Muscle of back (tissue), 13 donors: ENCODE measurements at places on chromosomes 2 and 18.

DNA sequence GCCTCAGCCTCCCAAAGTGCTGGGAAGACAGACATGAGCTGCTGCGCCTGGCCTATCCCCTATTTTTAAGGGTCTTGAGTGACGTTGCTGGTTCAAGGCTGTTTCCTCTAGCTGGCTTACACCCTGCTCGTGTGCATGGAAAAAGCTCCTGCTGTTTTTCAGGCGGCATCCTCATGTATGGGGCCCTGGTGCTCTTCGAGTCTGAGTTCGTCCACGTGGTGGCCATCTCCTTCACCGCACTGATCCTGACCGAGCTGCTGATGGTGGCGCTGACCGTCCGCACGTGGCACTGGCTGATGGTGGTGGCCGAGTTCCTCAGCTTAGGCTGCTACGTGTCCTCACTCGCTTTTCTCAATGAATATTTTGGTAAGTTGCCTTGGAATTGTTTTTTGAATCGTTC lies 22.0 kb upstream of the NFATC1 start:
- no peak for DNase-seq

DNA sequence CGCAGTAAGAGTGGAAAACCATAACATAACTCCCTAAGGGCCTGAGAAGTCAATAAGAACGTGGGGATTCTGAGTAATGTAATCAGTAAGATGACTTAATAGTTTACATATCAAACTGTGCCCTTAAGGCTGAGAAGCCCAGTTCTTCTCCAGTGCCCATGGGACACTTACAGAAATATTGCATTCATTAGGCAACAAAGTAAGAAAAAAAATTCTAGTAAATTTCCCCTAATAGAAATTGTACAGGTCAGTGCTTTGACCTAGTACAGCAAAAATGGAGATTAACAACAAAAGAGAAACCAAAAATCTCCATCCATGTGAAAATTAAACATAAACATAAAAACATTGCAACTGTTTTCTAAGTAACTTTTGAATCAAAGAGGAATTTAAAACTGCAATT lies 139.8 kb upstream of the HS6ST1 start:
- DNase-seq, result no peak

DNA sequence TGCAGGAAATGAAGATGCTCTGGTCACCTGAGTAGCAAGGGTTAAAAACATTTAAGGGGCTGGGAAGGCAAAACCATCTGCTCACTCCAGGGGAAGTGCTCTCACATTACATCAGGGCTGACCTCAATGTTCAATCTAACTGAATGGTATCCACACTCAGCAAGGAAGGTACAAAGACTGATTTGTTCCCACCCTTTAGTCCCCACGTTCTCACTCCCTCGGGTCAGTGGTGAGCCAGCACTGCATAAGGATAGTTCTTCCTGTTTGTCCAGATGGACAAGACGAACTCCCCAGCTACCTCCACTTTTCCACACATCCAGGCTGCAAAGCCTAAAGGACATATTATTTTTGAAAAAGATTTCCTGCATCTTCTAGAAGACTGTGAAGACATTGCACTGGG lies 126.6 kb upstream of the SLC14A2 start:
- no peak for DNase-seq

GRCh38 chr2:127776122-127776780 lies 34.7 kb downstream of the WDR33 start:
- DNase-seq, result no peak

- DNase-seq, result no peak
Measured at GRCh38 chr2:76445880-76446279, 735.2 kb upstream of the GCFC2 start.

GRCh38 chr18:26992926-26993325 lies 127.4 kb upstream of the AQP4 start:
- DNase-seq, result no peak

- DNase-seq, result no peak
Measured at GRCh38 chr2:182509-183122, 81.2 kb downstream of the SH3YL1 start.

GRCh38 chr2:173590276-173590861 lies 235.7 kb downstream of the CDCA7 start:
- peak; percentile 73 for DNase-seq

- DNase-seq, result no peak
Measured at GRCh38 chr2:219059375-219059724, 1.4 kb downstream of the IHH start.

DNA sequence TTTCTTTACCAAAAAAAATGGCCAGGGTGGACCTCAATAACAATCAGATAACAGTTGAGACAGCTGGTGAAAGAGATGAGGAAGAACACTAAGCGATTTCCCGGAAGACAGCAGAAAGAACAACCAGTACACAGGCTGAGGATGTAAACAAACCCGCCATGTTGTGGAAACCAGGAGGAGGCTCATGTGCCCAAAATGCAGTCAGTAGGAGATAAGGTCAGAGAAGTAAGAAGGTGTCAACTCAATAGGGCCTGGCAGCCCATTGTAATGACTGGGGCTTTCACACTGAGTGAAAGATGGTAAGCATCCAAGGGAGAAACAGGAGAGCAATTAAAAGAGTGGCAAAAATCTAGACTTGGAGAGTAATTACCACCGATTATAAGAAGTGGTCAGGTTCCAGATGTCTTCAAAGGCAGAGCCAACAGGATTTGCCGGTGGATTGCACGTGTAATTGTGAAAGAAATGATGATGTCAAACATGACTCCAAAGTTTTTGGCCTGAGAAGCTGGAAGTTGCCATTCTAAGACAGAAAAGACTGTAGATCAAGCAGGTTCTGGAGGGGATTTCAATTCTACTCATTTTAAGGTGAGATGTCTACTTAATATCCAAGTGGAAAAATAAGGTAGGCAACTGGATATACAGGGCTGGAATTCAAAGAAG lies 77.7 kb upstream of the CYP1B1 start:
- no peak for DNase-seq

- no peak for DNase-seq
Measured at GRCh38 chr18:14978962-14979535, 231.1 kb downstream of the ANKRD30B start.

- no peak for DNase-seq
Measured at GRCh38 chr2:197311421-197312033, 947 bp upstream of the ANKRD44 start.

DNA sequence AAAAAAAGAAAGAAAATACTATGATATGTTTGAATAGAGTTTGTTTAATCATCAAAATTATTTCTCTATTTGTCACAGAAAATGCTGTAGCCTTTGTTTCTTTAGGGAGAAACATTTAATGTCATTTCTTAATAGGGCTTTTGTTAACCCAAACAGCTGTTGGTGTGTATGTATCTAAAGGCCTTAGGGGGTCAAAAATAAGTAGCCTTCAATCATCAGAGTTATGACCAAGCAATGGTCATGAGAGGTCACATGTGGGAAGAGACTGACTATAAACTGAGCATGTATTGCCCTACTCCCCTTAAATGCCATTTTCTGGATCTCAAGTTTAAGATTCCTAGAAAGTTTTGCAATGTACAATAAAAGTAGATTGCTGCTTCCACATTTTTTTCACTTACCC lies 22.7 kb downstream of the HNMT start:
- no peak for DNase-seq

DNA sequence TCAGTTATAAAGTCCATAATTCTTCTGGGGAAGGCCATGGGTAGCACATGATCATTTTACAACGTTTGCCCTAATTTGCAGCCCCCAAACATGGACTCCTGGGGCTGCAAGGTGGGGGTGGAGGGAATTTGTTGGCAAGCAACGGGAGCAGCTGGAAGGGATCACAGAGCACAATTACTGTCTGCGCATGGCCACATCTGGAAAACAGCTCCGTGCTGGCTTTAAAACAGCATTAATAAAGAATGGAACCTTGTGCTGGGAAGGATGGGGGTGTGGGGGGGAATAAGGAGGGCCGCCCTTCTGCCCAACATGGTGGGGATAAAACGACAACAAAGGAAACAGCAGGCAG lies 60.9 kb upstream of the SLC14A2 start:
- peak; percentile 41 for DNase-seq
